ENCODE measurements at places on chromosomes 4 and X.
A peak's percentile ranks its signal among the peaks of the same experiment; 100 is the strongest.

- DNase-seq = no peak
Observed at GRCh38 chrX:132364313-132364712, 124.5 kb downstream of the MBNL3 start.

DNA sequence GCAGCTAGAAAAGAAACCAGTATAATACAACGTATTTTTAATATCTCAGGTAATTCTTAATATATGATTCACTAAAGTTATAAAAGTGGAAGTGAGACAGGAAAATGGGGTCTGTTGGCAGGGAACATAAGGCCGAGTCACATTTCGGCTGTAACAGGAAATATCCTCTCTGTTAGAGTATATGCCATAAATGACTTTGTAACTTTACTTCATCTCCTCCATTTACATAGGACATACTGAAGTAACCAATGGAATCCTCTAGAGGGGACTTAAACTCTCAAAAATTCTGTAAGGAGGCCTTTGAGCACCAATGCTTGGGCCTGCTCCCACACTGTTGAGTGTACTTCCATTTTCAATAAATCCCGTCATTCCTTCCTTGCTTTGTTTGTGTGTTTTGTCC lies 71.3 kb downstream of the ANKRD17 start:
- no peak for DNase-seq

- DNase-seq = no peak
Observed at GRCh38 chrX:134930501-134930900, 60.3 kb upstream of the SMIM10 start.

DNA sequence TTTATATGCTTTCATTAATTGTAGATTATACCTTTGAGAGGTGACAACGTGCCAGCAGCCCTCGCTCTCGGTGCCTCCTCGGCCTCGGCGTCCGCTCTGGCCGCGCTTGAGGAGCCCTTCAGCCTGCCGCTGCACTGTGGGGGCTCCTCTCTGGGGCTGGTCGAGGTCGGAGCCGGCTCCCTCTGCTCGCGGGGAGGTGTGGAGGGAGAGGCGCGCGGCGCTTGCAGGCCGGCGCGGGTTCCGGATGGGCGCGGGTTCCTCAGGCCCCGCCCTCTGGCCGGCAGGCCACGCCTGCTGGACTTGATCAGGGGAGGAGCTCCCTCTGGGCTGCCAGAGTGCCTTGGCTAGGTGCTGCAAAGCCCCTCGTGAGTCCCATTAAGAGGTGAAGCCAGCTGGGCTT lies 321.1 kb upstream of the PCDH18 start:
- DNase-seq = no peak

DNA sequence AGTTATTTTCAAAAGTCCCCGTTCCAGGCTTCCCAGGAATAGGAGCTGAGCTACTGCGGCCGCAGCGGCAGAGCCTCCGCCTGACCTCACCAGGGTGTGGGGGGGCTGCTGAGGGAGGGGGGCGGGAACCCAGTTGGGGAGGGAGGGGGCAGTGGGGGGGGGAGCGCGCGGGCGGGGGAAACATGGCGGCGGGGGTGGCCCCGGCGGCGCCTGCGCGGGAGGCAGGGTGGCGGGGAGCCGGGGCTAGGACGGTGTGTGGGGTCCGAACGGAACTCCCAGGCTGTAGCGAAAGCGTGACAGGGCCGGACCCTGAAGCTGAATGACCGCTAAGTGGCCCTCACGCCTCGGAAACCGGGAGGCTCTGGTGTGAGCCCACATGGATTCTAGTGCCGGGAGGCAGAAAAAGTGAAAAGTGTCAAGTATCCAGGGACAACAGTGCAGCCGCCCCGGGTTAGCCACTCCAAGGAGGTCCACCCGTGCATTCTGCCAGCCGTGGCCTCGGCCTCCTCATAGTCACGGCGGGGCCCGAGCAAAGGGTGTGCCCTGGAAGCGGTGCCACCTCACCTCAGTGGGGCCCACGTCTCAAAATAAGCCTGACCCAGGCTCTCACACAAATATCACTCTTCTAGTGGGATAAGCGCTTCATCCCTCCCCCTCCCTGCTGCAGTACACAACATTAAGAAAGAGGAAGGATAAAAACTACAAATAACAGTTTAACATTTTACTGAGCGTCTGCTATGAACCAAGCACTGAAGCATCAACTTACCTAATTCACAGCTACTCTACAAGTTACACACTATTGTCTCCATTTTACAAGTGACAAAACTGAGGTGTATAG lies at the start of gene KLHL13:
Gene KLHL13, minus strand, starts transcription at position 98 of the 838 bp plus-strand sequence. CDS start 88,337 bp downstream, outside the sequence.
- peak; percentile 13 for DNase-seq

GRCh38 chr4:1524761-1525160 lies 118.5 kb upstream of the NKX1-1 start:
- DNase-seq = no peak

DNA sequence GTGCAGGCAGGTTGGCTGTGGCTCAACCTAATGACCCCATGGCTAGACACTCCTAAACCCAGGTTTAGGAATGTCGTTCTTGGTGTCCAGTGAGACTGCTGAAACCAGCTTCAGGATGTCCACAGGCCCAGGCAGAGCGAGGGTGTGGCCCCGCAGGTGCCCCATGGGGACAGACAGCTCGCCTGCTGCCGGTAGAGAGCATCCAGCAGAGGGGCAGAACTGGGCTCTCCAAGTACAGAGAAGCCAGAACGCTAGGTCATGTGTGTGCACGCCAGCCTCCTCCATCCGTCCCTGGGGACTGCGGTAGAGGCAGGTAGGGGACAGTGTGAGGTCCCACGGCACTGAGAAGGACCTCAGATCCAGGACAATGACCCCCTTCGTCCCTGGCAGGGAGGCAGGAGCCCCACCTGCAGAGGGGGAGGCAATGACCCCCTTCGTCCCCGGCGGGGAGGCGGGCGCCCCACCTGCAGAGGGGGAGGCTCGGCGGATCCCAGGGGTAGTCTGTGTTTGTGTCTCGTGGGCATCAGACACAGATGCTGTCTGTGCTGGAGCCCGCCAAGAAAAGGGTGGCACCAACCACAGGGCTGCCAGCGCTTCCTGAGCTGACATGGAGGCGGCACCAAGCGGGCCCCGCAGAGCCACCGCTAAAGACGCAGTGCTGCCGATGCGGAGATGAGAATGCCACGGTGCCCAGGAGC lies 118.4 kb downstream of the FAM53A start:
- DNase-seq = no peak

GRCh38 chrX:11509786-11510185 lies 155.9 kb downstream of the ARHGAP6 start:
- DNase-seq = no peak

- no peak for DNase-seq
Observed at GRCh38 chrX:111506826-111507225, 4.6 kb upstream of the SERTM2 start.

DNA sequence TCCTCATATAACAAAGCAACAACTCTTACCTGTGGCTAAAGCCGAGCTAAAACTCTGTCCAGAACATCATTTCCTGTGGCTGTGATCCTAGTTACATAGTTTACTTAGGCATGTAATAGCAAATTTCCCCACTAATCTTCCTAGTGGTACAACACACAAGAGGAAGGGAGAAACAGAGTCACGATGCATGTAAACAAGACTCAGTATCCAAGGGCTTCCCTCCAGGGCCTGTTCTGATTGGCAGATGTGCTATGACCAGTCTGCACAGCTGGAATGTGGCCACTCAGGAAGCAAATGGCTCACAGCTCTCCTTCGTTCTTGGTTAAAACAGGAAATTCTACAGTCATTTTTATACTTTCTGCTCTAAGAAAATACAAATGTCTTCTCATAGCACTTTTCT lies 49.2 kb upstream of the PRSS48 start:
- DNase-seq = no peak

DNA sequence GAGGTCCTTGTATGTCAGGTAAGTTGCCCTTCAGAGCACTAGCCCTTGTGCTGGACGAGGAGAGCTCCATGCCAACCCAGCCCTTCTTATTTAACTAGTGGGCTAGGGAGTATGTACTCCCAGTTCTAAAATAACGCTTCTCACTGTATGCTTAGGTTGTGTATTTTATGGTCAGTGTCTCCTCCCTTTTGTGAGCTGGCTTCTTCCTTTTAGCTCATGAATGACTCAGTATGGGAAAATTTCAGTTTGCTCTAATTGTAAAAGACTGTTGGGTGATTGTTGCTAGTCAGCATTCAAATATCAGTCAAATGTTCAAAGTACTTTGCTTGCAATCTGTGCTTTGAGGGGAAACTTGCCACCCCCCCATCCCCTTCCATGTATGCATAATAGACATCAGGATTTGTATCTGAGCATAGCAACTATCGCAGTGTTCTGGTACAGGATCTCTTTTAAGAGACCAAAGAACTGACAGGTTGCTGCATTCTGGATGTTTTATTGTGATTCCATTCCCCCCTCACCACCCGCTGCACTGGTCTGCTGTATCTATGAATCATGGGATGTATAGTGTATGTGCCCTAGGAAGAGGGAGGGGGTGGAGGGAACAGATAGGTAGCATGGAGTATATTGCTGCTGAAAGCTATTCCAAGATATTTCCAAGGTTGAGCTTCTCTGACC lies 34.7 kb downstream of the DLG3 start:
- no peak for DNase-seq

DNA sequence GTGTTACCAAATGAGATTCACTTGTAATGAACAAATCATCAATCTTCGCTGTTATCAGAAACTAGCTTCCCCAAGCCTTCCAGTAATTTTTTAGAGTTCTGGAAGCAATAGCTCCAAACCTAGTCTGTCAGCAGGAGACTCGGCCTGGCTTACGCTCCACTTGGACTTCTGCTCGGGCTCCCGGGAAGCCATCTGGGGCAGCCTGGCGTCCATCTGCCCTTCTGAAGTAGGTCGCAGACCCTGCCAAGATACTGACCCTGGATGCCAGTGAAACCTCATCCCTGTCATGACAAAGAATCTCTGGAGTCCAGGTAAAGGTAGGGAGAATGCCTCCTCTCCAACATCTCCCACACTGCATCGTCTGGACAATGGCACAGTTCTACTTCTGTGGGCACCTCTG lies 493.8 kb upstream of the ZFP42 start:
- DNase-seq = no peak

GRCh38 chr4:36310793-36311192 lies 29.4 kb downstream of the DTHD1 start:
- DNase-seq = no peak

DNA sequence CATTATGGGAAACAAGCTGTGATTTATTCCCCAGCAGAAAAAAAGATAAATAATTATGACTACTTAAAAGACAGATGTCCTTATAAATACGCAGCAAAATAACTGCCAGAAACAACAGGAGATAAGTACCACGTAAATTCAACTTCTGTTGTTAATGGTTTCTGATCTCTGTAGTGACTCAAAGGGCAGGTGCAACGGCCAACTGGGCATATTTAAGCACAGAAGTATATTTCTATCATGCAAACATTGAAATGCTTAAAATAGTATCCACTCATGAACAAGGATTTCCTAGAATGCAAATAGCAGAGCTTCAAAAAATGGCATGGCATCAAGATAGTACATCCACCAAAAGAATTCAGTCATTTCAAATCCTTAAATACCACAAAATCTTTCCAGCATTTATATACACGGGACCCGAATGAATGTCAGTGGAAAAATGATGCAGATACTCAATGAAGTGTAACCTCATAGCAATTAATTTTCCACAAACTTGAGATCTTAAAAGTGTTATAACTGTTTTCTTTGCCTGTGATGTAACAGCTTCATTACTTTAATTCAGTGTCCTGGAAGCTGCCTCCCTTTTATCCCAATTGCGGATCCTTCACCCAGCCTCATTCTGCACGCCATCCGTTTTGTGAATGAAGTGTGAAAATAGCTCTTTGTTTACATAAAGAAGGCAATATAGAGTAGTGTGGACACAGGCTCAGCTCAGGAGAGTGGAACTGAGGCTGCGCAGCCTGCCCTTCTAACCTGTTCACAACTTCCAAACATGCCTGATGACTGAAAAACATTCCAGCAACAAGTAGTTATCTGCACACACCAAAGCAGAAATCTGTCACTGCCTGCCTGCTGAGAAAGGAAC lies 10.2 kb downstream of the PDGFC start:
- DNase-seq = no peak

- DNase-seq = no peak
Observed at GRCh38 chr4:158193171-158193749, 17.0 kb upstream of the TMEM144 start.

- no peak for DNase-seq
Observed at GRCh38 chr4:175590205-175590604, 221.9 kb downstream of the GPM6A start.

DNA sequence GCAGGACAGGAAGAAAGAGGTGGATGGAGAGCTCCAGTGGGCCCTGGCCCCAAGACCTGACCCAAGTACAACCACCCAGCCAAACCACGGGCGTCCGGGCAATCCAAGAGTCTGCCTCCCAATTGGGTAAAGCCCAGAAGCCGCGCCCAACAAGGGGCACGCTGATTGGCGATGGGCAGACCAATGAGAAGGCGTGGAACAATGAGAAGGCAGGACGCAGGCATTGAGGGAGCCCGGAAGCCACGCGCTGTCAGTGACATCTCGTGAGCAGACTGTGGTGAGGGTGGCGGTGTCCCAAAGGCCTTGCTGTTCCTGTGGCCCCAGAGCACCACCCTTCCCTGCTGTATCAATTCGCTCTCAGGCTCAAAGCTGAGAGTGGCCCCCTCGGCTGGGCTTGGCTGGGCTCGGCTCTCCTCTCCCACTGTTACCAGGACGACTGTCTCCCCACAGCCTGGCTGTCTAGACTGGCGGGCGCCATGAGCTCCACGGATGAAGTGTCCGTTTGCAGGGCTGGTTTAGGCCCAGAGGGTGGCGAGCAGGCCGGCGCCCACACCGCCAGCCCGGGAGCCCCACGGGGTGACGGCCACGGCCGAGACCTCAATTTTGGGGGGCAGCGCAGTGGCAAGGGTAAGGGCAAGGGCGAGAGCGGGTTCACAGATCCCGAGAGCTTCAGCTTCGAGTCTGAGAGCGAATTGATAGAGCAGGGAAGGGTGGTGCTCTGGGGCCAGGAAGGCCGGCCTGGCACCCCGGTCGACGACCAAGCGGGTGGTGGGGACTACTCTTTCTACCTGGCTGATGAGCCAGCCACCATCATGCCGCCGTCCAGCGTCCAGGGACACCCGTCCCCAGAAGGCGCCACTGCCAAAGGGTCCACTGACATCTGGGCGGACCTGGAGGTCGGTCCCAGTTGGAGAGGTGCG lies at the start of gene LOC101059915:
Gene LOC101059915, plus strand, starts transcription at position 219 of the 920 bp plus-strand sequence.
- DNase-seq = no peak

DNA sequence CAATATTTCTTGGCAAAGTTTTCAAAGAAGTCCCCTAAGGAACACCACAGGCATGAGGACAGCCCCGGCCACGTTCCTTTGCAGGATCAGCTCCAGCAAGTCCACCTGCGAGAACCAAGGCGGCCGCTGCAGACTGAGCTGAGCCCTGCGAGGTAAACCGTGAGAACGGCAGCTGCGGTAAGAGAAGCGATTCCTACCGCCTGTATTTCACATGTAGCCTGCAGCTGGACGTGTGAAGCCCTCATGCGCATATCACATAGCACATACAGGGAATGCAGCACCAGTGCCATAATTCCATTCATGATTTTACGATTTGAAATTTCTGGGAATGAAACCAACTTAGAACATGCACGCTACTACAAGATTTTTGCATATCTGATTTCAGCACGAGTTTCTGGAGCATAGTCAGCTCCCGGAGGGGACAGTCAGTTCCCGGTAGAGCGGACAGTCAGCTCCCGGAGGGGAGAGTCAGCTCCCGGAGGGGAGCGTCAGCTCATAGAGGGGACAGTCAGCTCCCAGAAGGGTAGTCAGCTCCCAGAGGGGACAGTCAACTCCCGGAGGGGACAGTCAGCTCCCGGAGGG lies 41.7 kb downstream of the FGFRL1 start:
- DNase-seq = no peak
